ENCODE measurements at places on chromosomes 5 and 9.

DNA sequence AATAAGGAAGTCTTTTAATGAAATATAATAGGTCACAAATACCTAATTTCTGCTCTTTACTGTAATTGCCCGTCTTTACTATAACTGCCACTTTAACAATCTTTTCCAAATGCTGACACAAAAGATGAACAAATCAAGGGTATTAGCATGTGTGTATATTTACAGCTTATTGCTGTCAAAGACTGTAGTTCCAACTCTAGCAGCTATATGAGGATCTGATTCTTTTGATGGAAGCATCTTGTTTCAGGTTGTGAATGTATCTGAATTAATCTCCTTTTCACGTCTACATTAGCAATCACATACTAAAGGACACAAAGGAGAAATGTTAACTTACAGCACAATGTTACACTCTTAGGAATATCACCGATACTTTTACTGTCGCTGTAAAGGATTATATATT, 27.9 kb downstream of the RFX3 start:
- DNase-seq: no peak

GRCh38 chr9:134841180-134841904, 39.3 kb upstream of the FCN2 start:
- no peak for DNase-seq

GRCh38 chr5:95909738-95910137, 51.9 kb downstream of the ELL2 start:
- DNase-seq: no peak

GRCh38 chr5:94692581-94692980, 74.1 kb downstream of the SLF1 start:
- no peak for DNase-seq

DNA sequence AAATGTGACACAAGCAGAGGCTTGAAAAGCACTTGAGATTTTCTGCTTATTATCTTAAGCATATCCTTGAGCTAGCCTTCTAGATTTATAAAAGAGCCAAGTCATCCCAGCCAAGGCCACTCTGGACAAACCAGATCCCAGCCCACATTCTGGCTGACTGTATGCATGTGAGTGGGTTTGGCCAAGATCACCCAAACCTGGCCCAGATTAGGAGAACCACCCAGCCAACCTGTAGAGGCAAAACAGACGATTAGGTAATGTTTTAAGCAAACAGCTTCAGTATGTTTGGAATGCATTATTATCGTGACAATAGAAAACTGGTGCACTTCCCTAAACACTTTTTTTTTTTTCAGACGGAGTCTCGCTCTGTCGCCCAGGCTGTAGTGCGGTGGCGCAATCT, 151.9 kb downstream of the SPATA31D1 start:
- no peak for DNase-seq

DNA sequence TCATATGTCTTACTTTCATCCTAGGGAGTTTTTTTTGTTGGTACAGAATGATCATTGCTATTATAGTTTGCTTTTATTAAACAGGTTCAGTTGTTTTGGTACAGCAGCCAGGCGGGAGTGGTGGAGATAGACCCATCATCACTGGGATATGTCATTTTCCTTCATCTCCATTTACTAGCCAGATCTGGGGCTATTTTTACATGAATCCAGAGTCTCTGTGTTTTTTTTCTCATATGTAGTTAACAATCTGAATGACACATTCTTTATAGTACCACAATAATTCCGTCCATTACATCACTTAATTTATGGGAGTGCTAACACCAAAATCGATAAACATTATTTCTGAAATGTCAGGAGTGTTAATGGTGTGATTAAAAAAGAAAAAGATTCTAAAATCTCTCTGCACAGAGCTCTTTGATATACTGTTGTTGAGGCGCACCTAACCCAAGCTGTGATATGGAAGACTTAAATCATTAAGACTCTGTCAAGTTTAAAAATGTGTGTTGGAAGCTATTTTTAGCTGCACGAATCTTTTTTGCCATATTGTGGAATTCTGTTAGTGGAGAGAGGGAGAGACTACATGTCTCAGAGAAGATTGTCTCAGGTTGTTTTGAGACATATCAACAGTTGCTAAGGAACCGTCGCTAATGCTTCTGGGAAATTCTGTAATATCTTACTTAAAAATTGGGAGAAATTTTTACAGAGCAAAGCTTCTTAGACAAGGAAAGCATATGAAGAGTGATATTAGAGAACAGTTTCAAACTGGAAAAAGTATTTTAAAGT, 59.6 kb downstream of the RPS23 start:
- no peak for DNase-seq

GRCh38 chr9:107945493-107945892, 455.9 kb upstream of the KLF4 start:
- DNase-seq: no peak

GRCh38 chr9:92714787-92715487, 45.0 kb upstream of the IPPK start:
- no peak for DNase-seq

DNA sequence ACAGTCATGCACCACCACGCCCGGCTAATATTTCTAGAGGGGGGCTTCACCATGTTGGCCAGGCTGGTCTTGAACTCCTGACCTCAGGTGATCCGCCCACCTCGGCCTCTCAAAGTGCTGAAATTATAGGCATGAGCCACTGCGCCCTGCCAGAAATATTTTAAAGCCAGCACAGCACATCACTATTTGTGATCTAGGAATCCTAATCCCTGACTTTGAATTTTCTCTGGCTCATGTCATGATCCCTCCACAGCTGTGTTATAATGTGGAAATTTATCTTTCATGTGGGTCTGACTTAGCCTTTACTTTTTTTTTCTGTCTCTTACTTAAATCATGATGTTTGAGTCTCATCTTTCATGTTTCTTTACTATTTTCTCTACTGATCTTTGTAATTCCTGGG, 18.7 kb upstream of the ITGA1 start:
- no peak for DNase-seq

DNA sequence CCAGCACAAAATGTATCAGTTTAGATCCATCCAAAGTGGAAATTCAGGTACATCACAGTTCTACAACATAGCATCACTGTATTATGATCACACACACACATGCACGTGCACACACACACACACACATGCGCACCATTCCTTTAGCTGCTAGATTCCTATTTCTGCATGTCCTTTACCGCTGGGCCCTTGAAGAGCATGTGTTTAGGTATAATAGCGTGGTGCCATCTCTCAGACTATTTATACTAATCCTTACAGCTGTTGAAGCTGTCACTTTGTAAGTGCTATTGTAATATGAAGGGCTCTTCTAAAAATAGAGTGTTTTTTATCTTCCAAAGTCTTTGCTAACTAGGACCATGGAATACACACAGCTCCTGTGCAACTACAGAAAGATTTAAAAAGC, 308.8 kb upstream of the TRPC7 start:
- no peak for DNase-seq

- no peak for DNase-seq
These were observed 25.2 kb upstream of the CEMIP2 start for GRCh38 chr9:71793386-71794105.

DNA sequence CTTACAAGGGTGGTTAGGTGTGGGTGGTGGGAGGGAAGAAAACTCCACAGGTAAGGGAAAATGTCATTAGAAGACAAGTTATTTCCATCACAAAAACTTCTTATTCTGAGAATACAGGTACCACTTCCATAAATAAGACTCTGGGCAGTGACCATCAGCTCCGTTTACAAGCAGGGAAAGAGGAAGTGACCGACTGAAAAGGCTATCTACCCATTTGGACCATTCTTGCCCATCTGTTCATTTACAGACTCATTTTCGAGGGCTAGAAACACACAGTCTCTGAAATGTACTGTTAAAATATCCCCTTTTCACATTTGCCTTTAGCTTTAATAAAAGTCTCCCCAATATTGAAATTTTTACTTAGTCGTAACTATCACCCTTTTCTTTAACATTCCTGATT, 79.5 kb downstream of the TTC39B start:
- no peak for DNase-seq

DNA sequence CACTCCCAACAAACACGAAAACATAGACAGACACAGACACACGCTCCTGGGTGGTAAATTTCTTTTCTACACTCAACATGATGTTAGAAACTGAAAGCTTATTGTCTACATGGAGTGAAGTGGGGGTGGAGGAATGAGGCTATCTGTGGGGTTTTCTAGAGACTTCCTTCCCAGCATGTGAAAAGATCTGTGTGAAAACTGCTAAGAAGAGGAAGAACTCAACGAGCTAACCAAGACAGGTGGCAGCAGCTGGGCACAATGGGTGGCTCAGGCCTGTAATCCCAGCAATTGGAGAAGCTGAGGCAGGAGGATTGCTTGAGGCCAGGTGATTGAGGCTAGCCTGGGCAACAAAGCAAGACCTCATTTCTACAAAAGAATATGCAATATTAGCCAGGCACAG, 7.6 kb downstream of the FYB1 start:
- DNase-seq: peak; percentile 32

DNA sequence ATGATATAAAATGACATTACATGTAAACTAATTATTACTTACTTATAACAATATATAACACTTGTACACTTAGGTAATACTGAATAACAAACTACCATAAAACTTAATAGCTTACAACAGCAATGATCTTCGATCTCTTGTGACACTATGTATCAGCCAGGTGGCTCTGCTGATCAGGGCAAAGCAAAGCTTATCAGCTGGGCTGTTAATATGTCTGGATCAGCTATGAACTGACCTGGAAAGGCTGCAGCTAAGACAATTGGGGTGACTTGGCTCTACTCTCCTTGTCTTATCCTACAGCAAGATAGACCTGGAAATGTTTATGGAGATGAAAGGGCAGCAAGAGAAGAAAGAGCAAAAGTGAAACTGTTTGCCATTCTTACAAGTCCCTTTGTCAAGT, 511.3 kb downstream of the TLR4 start:
- DNase-seq: no peak

GRCh38 chr9:90038763-90039162, 434.0 kb downstream of the GADD45G start:
- DNase-seq: no peak

DNA sequence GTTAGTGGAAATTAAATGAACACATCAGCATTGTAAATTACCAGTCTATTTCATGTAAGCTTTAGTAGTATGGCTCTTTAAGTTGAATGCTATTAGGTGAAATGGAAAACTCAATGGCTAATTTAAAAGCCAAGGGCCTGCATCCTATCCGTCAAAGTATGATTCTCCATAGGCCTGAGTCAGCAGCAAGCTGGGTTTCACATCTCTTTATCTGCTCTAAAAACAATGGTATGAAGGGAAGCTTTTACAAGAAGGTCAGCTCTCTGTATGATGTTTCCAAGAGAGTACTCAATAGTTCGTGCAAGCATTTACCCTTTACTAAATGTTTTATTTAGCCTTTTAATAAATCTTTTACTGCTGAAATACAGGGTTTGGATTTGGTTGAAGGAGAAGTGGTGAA, 62.8 kb downstream of the MAP1B start:
- DNase-seq: no peak

DNA sequence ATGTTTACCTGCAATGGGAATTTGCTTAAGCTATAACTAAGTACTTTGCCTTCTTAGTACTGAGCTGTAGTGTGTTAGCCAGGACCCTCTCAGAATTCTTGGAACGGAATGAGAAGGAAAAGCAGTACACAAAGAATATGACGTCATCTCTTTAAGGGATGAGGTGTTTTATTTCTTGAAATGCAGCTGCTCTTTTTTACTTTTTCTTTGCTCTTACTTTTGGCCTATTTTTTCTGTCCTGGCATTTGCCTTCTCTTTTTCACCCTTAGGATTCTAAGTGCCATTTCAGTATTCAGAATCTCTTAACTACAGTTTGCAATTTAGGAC, 10.1 kb downstream of the KIF2A start:
- no peak for DNase-seq

GRCh38 chr5:32710550-32711361, at the start of gene NPR3:
NPR3 (plus strand) TSS chr5:32711321; CDS start chr5:32711777, 456 bp downstream.
- no peak for DNase-seq

DNA sequence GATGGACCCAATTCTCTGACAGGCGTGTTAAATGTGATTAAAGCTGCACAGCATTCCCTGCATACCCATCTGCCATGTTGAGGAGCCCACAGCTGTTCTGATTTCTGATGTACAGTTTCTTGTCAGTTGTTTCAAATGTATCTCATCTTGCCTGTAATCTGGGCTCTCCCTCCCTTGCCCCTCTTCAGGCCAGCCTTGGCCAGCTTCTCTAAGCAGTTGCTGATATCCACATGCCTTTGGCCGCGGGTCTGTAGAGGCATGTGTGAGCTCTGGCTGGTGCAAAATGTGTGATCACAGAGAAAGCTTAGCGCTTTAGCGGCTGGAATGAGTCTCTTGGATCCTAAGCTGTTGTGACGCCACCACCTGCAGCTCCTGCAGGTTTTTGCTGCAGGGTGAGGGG, 332.0 kb downstream of the MLLT3 start:
- no peak for DNase-seq

DNA sequence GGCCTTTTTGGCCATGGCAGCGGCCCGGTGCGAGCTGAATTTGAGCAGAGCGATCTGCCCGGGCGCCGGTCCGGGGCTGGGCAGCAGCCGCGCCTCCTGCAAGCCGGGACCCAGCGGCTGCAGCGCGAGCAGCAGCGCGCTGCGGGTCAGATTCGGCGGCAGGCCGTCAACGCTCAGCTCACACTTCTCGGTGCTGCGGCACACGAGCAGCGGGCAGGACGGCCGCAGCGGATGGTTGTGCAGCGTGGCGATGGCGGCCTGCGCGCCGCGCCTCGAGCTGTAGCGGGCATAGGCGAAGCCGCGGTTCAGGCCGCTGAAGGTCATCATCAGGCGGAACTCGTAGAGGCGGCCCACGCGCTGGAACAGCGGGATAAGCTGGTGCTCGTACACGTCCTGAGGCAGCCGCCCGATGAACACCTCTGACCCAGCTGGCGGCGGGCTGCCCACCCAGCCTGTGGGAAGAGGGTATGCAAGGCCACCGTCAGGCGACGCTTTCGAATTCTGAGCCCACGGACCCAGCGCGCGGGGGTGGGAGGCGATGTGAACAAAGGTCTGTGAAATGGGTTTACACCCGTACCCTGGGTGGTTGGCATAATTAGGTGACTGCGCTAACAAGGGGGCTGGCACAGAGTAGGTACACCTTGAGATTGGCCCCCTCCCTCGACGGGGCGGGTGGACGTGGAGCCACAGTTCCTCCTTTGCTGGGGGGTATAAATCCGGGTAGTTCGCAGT, 755 bp downstream of the DND1 start:
- DNase-seq: peak; percentile 21

- DNase-seq: no peak
These were observed 162.3 kb downstream of the FGF18 start for GRCh38 chr5:171581781-171582180.

GRCh38 chr5:74040811-74041491, 415.0 kb downstream of the ARHGEF28 start:
- no peak for DNase-seq

DNA sequence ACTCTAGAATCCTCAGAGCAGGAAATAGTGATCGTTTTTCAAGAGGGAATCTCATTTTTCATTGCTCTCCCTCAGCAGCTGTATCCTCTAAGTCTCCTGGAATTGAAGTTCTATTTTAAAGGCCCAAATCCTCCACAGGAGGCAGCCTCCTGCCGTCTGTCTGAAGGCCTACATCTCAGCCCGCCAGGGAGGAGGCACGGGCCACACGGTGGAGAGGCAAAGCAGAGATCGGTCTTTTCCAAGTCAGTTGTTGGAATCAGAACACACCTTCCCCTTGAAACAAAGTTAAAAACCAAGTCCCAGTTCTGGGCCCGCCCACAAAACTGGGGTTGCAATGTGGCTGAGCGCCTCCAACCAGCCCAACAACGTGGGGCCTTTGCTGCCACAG, 68.7 kb downstream of the RAPGEF1 start:
- no peak for DNase-seq

GRCh38 chr5:2914981-2915484, 163.6 kb upstream of the IRX2 start:
- DNase-seq: no peak
